Anterior cingulate cortex (tissue), 58 donors: ENCODE measurements at places on chromosomes 12 and 14.

DNA sequence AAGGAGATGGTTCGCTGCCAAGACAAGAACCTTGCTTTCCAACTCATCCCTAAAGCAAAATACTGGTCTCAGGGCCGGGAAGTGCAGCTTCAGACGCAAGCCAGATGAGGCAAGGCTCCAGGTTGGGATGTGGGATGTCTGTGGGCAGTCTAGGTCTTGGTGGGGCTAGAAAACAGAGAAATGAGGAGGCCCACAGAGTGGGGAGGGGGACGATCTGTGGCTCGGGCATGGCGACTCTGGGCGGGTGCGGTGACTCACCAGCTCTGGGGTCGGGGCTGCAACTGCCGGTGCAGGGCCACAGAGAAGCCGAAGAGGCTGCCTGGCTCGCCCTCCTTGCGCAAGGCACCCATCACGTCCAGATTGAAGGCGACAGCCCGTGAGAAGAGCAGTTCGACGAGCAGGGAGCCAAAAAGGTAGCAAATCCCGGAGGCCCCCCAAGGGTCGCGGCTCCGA is 459 bp downstream of the ITGA7 start:
- no peak for DNase-seq

GRCh38 chr12:59660921-59661597 is 65.2 kb downstream of the SLC16A7 start:
- DNase-seq = no peak

- no peak for DNase-seq
Observed at GRCh38 chr14:103503296-103503695, 19.3 kb downstream of the CKB start.

DNA sequence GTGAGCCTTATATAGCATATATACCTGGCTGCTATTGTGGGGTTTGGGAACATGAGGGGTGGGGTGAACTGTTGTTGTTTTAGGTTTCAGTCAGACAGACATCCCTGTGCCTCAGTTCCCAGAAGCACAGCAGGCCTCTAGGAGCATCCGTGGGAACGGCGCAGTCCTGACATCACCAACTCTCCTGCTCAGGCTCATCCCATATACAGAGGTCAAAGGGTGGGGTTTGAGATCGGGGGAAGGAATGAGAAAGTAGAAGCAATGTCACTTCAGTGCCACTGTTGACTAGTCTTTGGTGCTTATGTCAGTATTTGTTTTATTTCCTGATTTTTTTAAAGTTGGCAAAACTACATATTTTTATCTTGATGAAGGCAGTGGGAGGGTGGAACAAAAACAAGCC is 43.1 kb upstream of the A2ML1 start:
- no peak for DNase-seq

- DNase-seq = no peak
Observed at GRCh38 chr12:106380954-106381353, 23.4 kb downstream of the POLR3B start.

DNA sequence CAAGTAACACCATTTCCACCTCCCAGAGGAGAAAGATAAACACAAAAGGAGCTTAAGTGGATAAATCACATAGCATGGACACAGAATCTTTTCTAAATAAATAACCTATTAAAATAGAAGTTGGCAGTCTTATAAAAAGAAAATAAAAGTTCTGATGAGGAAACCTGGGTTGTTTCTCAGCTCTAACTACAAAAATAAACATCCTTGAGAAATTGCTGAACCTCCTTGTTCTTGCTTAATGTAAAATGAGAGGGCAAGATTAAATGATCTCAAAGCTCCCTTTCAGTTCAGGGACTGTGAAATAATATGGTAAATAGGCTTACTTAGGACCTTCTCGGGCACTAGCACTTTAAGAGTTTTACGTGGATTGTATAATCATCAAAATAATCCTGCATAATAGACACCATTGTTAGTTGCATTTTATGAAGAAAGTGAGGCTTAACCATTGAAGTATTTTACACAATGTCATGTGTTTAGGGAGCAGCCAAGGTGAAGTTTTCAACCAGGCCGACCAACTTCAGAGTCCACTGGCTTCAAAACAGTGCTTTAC is 214.0 kb upstream of the NOVA1 start:
- no peak for DNase-seq

GRCh38 chr14:31377433-31377832 is 42.9 kb downstream of the HEATR5A start:
- no peak for DNase-seq

GRCh38 chr12:95126736-95127135 is 53.3 kb upstream of the NR2C1 start:
- no peak for DNase-seq

- DNase-seq = no peak
Observed at GRCh38 chr12:57898308-57898970, 42.9 kb upstream of the ATP23 start.

GRCh38 chr14:95265106-95266094 is 54.3 kb downstream of the CLMN start:
- DNase-seq = no peak

GRCh38 chr14:93967637-93968250 is 8.6 kb downstream of the ASB2 start:
- DNase-seq = no peak

DNA sequence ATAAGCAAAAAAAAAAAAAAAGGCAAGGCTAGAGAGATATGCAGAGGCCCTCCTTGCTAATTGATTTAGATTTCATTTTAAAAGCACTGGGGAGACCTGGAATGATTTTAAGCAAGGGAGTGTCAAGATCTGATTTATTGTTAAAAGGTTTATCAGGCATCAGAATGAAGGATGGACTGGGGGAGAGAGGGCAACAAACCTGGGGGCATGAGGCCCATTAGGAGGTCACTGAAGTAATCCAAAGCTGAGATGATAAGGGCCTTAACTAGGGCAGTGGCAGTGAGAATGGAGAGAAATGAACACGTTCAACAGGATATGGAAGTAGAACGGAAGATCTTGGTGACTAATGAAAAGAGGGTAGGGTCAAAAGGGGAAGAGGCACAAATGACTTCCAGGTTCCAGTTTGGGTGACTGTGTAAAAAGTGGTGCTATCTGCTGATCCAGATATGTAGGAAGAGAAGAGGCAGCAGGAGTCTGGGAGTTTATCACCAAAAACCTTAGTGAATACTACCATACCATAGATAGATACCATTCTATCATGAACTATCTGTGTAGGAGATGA is 24.0 kb downstream of the KITLG start:
- DNase-seq = no peak

DNA sequence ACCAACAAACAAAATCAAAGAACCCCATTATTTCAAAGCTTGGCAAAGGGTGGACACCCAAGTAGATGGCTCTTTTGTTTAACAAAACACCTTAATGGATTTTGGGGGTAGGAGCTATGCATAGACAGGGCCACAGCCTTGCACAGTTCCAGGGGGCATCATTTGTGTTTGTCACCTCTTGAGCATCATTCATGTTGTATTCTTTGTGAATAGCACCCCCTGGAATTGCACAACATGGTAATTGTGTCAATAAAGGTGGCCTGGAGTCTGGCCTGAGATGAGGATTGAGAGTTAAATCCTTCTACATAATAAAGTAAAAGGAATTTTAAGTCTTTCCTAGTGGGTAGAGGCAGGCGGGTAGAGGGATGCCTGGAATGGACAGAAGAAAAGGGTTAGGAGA is 3.3 kb upstream of the FRS2 start:
- no peak for DNase-seq

GRCh38 chr14:104556256-104557021 is 23.1 kb upstream of the C14orf180 start:
- no peak for DNase-seq

DNA sequence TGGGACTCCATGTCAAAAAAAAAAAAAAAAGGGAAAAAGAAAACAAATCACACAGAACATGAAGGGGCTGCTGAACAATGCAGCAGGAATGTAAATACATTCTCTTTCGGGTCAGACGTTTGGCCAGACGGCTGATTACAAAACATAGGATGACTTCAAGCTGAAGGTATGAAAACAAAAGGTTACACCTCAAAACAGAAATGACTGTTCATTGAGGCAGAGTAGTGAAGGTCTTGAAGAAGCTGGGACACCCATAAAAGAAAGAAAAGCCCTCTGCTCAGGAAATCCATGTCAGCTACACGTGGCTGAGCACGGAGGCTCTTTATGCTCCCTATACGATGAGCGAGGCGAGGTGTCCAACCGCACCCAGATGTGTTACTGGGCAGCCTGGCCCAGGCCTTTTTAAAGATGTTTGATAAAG is 37.7 kb downstream of the FGD4 start:
- DNase-seq = no peak

DNA sequence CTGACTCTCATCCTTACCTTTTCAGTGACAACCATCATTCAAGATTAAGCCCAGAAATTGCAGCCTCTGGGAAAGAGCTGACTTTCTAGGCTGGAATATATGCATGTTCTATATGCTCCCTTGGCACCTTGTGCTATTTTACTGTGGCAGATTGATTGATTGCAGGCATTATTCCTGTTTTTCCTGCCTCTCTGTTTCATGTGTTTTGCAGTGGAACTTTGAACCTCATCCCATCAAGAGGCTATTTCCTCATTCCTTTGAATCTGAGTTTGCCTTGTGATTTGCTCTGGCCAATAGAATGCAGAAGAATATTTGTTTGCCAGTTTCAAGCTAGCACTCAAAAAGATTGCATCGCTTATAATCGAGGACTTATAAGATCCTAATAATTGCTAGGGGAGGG is 174.8 kb upstream of the DCN start:
- no peak for DNase-seq

- no peak for DNase-seq
Observed at GRCh38 chr12:96193725-96194575, at the start of gene ELK3. Gene ELK3 (plus strand): TSS chr12:96194375.

- DNase-seq = no peak
Observed at GRCh38 chr12:51955702-51956101, 4.2 kb downstream of the ACVR1B start.

DNA sequence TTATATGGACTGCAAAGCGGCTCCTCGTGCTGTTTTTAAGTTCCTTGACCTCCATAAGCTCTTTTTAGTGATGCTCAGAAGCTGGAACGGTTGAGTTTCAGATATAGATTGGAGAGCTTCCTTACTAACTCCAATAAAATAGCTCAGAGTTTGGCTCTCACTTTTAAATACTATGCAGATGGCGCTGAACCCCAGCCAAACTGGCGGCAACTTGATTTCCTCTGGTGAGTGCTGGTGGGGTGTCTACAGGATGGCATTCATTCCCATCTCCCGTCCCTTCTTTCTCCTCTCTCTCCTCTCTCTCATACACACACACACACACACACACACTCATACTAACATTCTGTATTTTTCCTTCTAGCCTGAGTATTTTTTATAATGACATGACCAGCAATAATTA is 346.3 kb downstream of the ETNK1 start:
- DNase-seq = peak; percentile 32

DNA sequence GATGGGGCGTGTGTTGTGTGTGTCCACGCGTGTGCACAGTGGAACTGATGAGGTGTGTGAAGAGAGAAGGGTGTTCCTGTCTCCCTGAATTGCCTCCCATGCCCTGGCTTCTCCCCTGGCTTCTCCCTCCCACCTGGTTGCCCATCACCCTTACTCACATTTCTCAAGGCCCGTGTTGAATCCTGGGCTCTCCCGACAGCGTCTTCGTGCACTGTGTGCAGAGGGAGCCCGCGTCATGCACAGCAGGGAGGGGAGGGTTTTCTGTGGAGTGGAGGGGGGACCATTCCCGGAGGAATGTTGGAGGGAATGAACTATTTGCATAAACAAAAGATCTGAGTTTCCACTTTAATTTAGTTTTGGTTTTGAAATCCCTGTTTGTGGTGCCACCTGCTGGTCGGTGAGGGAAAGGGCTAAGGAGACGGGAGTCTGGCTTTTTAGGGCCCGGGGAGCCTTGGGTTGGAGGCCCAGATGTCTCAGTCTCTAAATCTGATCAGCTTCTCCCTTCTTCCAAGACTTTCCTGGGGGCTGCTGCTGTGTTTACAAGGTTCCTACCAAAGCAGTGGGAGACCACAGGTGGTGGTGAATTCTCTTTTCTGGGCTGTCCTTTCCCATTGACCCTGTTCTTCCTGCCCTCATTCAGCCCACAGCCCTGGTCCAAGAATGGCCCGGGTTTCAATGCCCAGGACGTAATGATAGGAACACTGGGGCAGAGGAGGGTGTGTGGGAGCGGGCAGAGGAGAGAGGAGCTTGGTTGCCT is at the start of gene C1R:
Gene C1R (minus strand): TSS at position 217 of the 757 bp plus-strand sequence. CDS start 57 bp downstream, at position 160.
- DNase-seq = peak; percentile 4

DNA sequence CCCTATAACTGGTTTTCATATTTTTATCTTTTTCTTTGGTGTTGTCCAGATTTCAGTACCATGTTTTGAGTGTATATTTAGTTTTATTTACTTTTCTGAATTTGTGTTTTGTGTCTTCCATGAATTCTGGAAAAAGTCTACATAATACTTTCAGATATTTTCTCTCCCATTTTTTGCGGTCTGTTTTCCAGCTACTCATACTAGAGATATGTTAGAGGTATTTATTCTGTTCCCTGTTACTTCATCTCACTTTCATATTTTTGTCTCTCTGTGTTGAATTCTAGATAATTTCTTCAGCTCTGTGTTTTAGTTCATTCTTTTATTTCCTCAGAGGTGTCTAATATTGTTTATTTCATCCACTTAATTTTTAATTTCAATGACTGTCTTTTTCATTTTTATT is 74.2 kb downstream of the IFT81 start:
- DNase-seq = no peak

DNA sequence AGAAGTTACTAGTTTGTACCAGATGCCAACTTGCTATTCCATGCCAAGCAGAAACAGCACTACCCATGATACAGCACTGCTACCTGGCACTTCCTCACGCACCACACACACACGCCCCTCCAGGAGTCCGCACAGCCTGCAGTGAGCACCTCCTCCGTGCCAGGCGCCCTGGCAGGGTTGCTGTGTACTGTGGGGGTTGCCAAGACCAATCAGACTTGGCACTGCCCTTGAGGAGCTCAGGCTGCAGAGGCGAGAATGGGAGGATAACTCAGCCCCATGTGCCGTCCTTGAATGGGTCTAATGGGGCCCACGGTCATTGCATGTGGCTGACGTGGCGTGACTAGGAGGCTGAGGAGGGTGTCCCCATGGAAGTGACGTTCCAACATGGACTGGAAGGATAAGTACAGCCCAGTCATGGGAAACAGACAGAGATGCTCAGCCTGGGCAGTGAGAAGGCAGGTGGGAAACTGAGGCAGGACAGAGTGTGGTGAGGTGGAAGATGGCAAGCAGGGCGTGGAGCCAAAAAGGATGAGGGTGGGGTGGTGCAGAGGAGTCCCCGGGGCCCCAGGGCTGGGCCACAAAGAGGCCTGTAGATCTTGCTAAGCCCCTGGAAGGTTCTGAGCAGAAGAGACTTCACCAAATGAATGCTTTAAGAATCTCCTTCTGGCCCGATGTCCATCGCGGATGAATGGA is 65.3 kb upstream of the C14orf180 start:
- no peak for DNase-seq

GRCh38 chr12:52542785-52543318 is 10.1 kb downstream of the KRT71 start:
- no peak for DNase-seq
